ENCODE measurements at places on chromosomes 5 and 9. TPM values are rescaled to one million over a fixed set of nuclear protein-coding genes. Genes with fewer than 3 reads are reported as not detected.

Gene DMAC1
- total RNA-seq = 15.8 TPM

Gene FOXI1
- total RNA-seq = not detected

Gene SPAG8
- 1.6 TPM for total RNA-seq

Gene SPINK5
- 13.7 TPM for total RNA-seq

Gene IFNK
- total RNA-seq = not detected

Gene PCDHA10
- total RNA-seq = 11.7 TPM

Gene PCDHGA9
- total RNA-seq = 2.2 TPM

Gene LNPEP
- 19.6 TPM for total RNA-seq

Gene ACOT12
- not detected for total RNA-seq

Gene FGF10
- total RNA-seq = 1.3 TPM

Gene SPINK6
- not detected for total RNA-seq

Gene THOC3
- total RNA-seq = 148 TPM

Gene ANKS6
- total RNA-seq = 44.3 TPM

Gene NOXA1
- total RNA-seq = 0.65 TPM

Gene CEL
- total RNA-seq = 2.2 TPM

Gene IL5
- total RNA-seq = not detected

Gene NUP155
- 70.2 TPM for total RNA-seq

Gene FOXD4L5
- 0.19 TPM for total RNA-seq

Gene NUTM2G
- not detected for total RNA-seq

Gene FAT2
- total RNA-seq = 0.37 TPM

Gene OR1Q1
- total RNA-seq = not detected

Gene LCN9
- total RNA-seq = 2.4 TPM

Gene XRCC4
- total RNA-seq = 25.3 TPM

Gene BTNL8
- 0.22 TPM for total RNA-seq

Gene IFNA13
- total RNA-seq = not detected

Gene SVEP1
- total RNA-seq = 0.56 TPM

Gene UNC13B
- total RNA-seq = 40.7 TPM

Gene SLC4A9
- not detected for total RNA-seq

Gene SLC1A3
- 8.5 TPM for total RNA-seq

Gene KIAA1958
- 29.8 TPM for total RNA-seq

Gene SPATA31D4
- total RNA-seq = not detected
